ENCODE measurements at places on chromosomes 6 and 20. TPM values are rescaled to one million over a fixed set of nuclear protein-coding genes. Genes with fewer than 3 reads are reported as not detected.

DNA sequence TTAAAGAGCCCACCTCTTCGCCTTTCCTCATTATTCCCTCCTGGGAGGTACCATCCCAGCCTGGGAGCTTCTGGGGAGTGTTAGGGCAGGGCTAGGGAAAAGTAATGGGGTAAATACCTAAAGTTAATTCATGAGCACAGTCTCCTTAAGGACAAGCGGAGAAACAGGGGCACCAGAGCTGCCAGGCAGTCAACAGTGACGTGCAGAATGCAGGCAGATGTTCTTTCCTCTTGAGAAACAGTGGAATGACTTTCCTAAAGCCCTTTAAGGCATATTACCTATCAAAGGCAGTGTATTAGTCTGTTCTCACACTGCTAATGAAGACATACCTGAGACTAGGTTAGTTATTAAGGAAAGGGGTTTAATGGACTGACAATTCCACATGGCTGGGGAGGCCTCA, 76.3 kb downstream of the RNF144B start:
- no peak for DNase-seq

DNA sequence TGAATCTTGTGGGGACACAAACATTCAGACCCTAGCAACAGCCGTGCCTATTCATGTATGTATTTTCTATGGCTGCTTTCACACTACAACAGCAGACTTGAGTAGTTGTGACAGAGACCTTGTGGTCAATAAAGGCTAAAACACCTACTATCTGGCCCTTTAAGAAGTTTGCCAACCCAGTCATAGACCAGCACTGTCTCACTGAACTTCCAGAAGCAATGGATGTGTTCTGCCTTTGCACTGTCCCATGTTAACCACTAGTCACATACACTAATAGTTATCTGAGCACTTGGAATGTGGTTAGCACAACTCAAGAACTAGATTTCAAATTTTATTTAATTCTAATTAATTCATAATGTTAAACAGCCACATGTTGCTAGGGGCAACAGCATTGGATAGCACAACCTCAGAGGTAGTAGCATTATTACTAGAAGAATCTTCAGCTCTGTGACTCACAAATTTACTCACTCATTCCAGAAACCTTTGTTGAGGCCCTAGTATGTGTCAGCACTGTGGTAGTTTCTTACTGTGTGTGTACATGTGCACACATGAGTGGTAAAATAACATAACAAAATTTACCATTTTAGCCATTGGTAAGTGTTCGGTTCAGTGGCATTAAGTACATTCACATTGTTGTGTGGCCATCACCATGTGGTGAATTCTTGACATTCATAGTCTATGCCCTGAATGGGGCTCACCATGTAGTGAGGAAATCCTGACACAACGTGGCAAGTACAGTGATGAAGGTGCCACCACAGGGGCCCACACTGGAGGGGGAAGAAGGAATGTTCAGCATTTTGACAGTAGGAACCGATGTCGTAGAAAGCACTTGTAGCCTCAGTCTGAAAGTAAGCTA, 107.3 kb downstream of the CEP57L1 start:
- no peak for DNase-seq

DNA sequence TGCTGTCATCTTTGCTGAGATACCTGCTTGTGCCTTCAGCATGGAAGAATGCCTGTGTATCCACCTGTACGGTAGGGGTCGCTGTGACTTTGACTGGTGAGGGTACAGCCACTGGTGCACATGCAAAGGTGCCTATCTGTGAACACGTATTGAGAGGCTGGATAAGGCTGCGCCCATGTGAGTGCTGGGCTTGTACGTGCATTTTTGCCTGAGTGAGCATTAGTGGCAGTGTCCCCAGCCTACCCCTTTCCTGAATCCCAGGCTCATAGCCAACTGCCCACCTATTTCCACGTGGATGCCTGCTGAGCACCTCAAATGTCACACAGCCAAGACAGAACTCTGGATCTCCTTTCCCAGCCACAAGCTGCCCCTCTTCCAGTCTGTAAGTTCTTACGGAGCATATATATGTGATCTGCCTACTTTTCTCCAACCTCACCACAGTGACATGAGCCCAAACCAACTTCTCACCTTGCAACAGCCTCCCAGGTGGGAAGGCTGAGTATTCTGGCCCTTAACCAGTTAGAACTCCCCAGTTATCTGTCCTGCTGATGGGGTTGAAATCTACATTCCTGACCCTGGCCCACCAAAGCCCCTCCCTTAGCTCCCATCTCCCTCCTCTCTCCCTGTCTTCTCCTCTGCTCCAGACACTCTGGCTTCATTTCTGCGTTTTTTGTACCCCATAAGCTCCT, 1.1 kb upstream of the SLC2A10 start:
- DNase-seq, result no peak

DNA sequence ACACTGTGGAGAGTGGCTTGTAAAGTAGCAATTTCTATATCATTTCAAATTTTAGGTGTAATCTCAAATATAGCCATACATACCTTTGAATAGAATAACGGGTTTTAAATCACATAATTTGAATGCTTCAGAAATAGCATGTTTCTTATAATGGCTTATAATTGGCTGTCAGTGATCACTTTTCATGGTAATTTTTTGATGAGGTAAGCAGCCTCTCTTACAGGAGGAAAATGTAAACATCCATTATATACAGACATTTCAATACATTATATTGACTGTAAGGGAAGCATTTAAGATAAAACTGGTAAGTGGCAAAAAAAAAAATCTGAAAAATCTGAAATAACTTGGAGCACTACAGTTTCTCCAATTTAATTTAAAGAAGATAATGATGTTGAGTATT, 67.8 kb upstream of the PHACTR2 start:
- DNase-seq, result no peak

Gene MYCT1
- polyA plus RNA-seq, result 15.9 TPM
